ENCODE measurements at places on chromosomes 6 and 20.

DNA sequence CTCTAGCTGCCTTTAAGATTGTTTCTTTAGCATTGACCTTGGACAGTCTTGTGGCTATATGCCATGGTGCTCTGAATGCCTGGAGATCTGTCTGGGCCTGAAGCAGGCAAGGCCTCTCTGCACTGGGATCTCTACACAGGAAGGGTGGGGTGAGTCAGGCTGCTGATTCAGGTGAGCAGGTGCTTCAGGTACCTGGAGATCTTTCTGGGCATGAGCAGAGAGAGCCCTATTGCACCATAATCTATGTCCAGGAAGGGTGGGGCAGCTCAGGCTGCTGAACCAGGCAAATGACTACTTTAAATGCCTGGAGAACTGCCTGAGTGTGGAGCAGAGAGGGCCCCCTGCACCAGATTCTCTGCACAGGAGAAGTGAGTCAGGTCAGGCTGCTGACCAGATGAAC lies 94.5 kb downstream of the TPBG start:
- no peak overlapping the region for H3K27ac ChIP-seq
- DNase-seq: no peak
- no peaks in the 10 kb centered on the region for H3K4me1 ChIP-seq
- no peaks in the 10 kb centered on the region for H3K36me3 ChIP-seq
- H3K27me3 ChIP-seq: no peaks in the 10 kb centered on the region

DNA sequence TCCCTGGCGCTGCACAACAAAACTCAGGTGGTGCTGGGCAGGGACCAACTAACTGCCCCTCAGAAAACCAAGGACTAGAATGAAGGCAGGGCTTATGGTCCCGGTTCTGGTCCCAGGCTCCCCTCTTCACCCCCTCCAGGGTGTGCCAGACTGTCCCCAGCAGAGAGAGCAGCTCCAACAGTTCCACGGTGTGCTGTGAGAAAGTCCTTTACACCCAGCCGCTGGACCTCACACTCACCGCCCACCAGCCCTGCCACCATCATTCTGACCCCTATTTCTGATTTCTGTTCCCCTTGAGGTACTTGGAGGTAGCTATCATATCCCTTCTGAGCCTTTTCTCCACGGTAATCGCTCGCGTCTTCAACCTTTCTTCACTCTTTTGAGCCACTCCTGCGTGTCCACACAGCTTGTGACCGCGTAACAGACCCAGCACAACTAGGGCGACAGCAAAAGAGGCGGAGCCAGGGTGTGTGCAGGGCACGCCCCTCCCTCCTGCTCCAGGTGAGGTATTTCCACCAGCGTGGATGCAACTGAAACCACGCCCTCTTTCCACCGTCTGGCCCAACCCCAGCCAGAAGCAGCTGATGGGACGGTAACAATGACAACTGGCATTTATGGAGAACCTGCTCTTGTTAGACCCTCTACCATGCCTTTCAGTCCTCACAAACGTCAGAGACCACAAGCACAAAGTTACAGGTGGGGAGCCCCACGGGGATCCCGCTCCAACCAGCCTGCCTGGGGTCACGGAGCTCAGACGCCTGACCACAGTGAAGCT lies 2.3 kb downstream of the PXDC1 start:
- H3K27me3 ChIP-seq: no peaks in the 10 kb centered on the region
- DNase-seq: no peak
- H3K4me3 ChIP-seq: peak overlapping the region; percentile 72
- no peaks in the 10 kb centered on the region for H3K36me3 ChIP-seq
- H3K27ac ChIP-seq: peak overlapping the region; percentile 90

DNA sequence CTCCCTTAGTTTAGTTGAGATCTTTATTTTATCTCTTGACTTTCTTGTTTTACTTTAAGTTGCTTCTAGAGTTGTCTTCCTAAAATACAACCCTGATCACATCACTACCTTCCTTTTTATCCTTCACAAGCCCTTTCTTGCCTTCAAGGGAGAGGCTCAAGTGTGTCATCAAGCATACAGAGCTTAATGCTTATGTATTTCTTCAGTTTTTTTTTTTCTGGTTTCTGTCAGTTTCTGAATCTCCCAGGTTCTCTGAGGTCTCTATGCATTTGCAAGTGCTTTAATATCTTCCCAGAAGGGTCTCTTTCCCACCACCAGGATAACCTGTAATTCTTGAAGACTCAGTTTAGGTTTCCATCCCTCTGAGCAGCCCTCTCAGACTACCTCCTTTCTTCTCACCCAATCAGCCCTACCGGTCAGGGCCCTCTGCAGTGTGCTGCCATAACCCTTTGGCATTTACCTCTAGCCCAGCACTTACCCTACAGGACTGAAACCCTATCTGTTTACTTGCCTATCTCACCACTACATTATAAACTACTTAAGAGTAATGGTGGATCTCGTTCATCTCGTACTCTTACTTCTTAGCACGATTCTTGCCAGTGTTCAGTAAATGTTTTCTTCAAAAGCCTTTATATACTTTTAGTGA lies 36.9 kb downstream of the EYA4 start:
- no peaks in the 10 kb centered on the region for H3K27me3 ChIP-seq
- no peaks in the 10 kb centered on the region for H3K36me3 ChIP-seq
- DNase-seq: no peak
- H3K4me3 ChIP-seq: no peak overlapping the region

DNA sequence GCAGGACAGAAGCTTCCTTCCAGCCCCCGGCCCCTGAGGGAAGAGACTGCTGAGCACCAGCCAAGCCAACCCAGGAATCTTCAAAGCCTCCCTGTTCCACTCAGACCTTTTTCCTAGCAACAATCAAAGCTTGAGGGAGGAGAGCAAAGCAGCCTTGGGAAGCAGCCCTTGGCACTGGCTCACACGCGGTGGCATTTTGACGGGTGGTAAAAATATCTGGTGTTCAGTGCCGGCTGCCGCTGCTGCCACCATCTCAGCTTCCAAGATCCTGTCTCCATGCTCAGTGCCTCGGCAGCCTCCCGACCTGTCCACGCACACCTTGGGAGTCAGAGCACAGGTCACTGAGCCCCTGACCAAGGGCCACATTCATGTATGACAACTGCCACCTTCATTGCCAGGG lies 170.1 kb downstream of the LRFN2 start:
- no peak overlapping the region for H3K4me3 ChIP-seq
- peak; percentile 26 for DNase-seq
- peak overlapping the region; percentile 68 for H3K27ac ChIP-seq
- H3K27me3 ChIP-seq: no peaks in the 10 kb centered on the region
- peaks cover 34% of the 10 kb centered on the region for H3K4me1 ChIP-seq

GRCh38 chr6:36967301-36967700 lies 12.8 kb downstream of the PI16 start:
- H3K4me1 ChIP-seq: no peaks in the 10 kb centered on the region
- no peak overlapping the region for H3K4me3 ChIP-seq
- H3K27ac ChIP-seq: no peak overlapping the region
- H3K27me3 ChIP-seq: no peaks in the 10 kb centered on the region
- H3K36me3 ChIP-seq: no peaks in the 10 kb centered on the region

DNA sequence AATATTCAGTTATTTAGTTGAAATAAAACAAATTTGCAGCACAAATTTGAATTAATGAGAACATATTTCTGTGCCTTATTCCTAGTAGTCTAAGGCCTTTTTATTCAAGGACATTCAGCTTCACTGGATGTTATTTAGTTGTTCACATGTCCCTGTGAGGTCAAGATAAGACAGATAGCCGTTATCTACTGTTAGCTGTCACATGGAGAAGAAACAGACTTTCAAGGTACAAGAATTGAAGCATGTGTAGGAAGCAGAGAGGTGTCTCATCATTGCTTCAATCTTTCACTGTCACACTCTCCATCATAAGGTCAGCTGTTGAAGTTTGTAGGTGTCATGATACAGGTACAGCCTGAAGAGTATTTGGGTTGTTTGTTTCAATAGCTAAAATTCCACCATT lies 112.9 kb upstream of the JAG1 start:
- H3K27ac ChIP-seq: no peak overlapping the region
- DNase-seq: no peak
- H3K27me3 ChIP-seq: no peaks in the 10 kb centered on the region
- peaks cover 15% of the 10 kb centered on the region for H3K4me1 ChIP-seq

GRCh38 chr6:75201021-75201420 lies 4.8 kb downstream of the COL12A1 start:
- H3K27me3 ChIP-seq: peaks cover 44% of the 10 kb centered on the region
- no peak overlapping the region for H3K27ac ChIP-seq
- H3K4me3 ChIP-seq: no peak overlapping the region

GRCh38 chr6:11437824-11438459 lies 99.6 kb upstream of the TMEM170B start:
- peak; percentile 20 for DNase-seq
- H3K4me1 ChIP-seq: peaks cover 17% of the 10 kb centered on the region
- H3K27ac ChIP-seq: peak overlapping the region; percentile 48
- H3K36me3 ChIP-seq: no peaks in the 10 kb centered on the region
- no peaks in the 10 kb centered on the region for H3K27me3 ChIP-seq

DNA sequence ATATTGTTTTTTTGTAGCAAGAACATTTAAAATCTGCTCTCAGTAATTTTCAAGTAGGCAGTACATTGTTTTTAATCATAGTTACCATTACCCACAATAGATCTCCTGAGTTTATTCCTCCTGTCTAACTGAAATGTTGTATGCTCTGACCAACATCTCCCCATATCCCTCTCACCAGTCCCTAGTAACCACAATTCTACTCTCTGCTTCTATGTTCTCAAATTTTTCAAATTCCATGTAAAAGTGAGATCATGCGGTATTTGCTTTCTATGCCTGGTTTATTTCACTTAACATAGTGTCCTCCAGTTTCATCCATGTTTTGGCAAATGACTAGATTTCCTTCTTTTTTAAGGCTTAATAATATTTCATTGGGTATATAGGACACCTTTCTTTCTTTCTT lies 300.5 kb downstream of the KCNQ5 start:
- H3K27ac ChIP-seq: no peak overlapping the region
- H3K27me3 ChIP-seq: no peaks in the 10 kb centered on the region
- H3K4me3 ChIP-seq: no peak overlapping the region
- no peaks in the 10 kb centered on the region for H3K36me3 ChIP-seq
- no peak for DNase-seq
- no peaks in the 10 kb centered on the region for H3K4me1 ChIP-seq

GRCh38 chr6:5167501-5167900 lies 82.4 kb downstream of the PPP1R3G start:
- no peak for DNase-seq
- no peak overlapping the region for H3K4me3 ChIP-seq
- H3K36me3 ChIP-seq: no peaks in the 10 kb centered on the region
- H3K4me1 ChIP-seq: no peaks in the 10 kb centered on the region

GRCh38 chr6:83108378-83108777 lies 40.9 kb downstream of the DOP1A start:
- no peak overlapping the region for H3K4me3 ChIP-seq
- no peaks in the 10 kb centered on the region for H3K36me3 ChIP-seq
- H3K27ac ChIP-seq: no peak overlapping the region
- no peaks in the 10 kb centered on the region for H3K27me3 ChIP-seq
- DNase-seq: no peak

DNA sequence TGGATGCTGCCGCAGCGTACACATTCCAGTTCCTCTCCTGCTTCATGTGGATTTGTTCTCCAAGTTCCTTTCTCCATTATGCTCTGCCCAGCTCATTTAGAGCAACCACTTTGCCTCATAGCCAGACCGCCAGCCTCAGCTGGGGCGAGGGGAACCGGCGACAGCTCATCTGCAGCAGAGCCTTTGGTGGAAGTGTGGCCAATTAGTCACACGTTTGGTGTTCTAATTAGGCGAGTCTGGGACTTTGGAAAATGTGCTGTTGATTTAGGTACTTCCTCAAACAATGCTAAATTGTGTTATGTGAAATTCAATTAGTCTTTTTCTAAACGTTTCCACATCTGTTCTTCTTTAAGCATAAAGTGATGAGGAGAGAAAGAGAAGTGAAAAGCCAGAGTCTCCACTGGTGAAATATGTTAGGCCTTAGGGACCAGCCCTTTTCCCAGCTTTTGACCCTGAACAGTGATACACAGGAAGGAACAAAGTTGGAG lies 217.9 kb downstream of the TBX18 start:
- no peaks in the 10 kb centered on the region for H3K4me1 ChIP-seq
- H3K36me3 ChIP-seq: no peaks in the 10 kb centered on the region

- no peaks in the 10 kb centered on the region for H3K4me1 ChIP-seq
- no peaks in the 10 kb centered on the region for H3K36me3 ChIP-seq
- no peaks in the 10 kb centered on the region for H3K27me3 ChIP-seq
- H3K4me3 ChIP-seq: no peak overlapping the region
These were observed 108.4 kb upstream of the SLC22A23 start for GRCh38 chr6:3565291-3565690.

DNA sequence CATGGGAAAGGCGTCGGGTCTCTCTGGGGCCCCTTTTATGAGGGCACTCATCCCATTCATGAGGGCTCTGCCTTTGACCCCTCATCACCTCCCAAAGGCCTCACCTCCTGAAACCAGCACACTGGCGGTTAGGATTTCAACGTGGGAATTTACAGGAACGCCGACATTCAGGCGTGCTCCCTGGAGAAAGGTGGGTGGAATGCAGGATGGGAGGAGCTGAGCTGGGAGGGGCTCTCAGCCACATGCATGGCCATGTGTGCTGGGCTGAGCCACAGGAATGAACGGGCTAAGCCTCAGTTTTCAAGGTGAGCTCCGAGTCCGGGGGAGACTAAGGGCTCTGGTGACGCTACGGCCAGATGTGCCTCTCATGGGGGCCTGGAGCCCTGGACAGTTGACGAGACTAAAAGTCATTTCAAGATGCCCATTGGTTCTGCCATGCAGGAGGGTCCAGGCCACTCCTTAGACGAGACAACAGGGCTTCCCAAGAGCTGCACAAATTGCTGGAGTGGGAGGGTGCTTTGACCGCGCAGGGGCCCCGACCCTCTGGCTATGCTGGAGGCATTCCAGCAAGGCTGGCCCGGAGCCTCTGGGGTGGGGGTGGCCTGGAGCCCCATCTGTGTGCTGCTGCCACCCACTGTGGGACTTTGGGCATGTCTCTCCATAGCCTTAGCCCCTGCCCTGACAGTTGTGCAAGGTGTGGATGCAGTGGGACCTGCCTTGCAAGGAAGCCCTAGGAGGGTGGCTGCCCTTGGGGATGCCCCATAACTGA lies 3.8 kb upstream of the ARFGAP1 start:
- H3K4me1 ChIP-seq: peaks cover 13% of the 10 kb centered on the region
- no peaks in the 10 kb centered on the region for H3K36me3 ChIP-seq
- peaks cover 48% of the 10 kb centered on the region for H3K27me3 ChIP-seq
- no peak for DNase-seq
- no peak overlapping the region for H3K4me3 ChIP-seq
- no peak overlapping the region for H3K27ac ChIP-seq

GRCh38 chr6:53825532-53826321 lies 30.9 kb downstream of the LRRC1 start:
- no peaks in the 10 kb centered on the region for H3K4me1 ChIP-seq
- no peak for DNase-seq
- H3K36me3 ChIP-seq: no peaks in the 10 kb centered on the region
- H3K27me3 ChIP-seq: no peaks in the 10 kb centered on the region
- H3K27ac ChIP-seq: no peak overlapping the region

GRCh38 chr6:158369241-158369640 lies 57.0 kb downstream of the TULP4 start:
- no peaks in the 10 kb centered on the region for H3K36me3 ChIP-seq
- H3K4me3 ChIP-seq: no peak overlapping the region
- no peak overlapping the region for H3K27ac ChIP-seq
- DNase-seq: no peak
- H3K4me1 ChIP-seq: peaks cover 23% of the 10 kb centered on the region
- H3K27me3 ChIP-seq: no peaks in the 10 kb centered on the region

GRCh38 chr20:17061715-17062114 lies 165.1 kb upstream of the PCSK2 start:
- DNase-seq: no peak
- no peak overlapping the region for H3K4me3 ChIP-seq

- peaks cover 9% of the 10 kb centered on the region for H3K4me1 ChIP-seq
- no peak overlapping the region for H3K4me3 ChIP-seq
- peak overlapping the region; percentile 56 for H3K27ac ChIP-seq
These were observed 58.2 kb upstream of the QKI start for GRCh38 chr6:163356324-163356723.
